ENCODE measurements at places on chromosomes 11 and 22.

GRCh38 chr11:43397251-43397650, 38.5 kb downstream of the TTC17 start:
- DNase-seq: no peak

- no peak for DNase-seq
Measured at GRCh38 chr11:93668171-93668570, 6.7 kb downstream of the CEP295 start.

DNA sequence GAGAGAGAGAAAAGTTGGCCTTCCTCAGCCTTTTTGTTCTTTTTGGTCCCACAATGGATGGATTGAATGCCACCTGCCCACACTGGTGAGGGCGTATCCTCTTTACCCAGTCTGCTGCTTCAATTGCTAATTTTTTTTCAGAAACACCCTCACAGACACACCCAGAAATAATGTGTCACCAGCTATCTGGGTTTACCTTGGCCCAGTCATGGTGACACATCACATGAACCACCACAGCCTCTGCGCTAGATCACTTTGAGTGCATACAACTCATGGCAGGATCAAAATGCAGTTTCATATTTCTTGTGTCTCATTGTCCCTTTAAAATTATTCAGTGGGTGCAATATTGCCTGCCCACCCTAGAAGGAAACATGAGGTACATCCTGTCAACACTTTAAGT, 63.3 kb downstream of the ADAMTS15 start:
- no peak for DNase-seq

DNA sequence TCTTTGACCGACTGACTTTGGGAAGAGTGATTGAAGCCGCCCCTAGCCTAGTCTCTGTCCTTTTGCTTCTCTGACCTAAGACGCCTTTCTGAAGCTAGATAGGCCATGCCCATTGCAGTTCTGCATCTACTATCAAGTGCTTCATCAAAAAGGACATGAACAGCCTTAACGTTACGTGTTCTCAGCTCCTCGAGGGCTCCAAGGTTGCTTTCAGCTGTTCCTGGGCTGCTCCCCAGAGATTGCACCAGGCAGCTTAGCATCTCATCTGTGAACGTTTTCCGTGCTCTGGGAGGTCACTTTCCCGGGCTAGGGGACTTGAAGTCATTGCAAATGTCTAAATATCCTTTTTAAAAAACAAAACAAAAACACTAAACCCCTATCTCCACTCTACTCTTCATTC, 13.9 kb downstream of the MICAL2 start:
- no peak for DNase-seq

DNA sequence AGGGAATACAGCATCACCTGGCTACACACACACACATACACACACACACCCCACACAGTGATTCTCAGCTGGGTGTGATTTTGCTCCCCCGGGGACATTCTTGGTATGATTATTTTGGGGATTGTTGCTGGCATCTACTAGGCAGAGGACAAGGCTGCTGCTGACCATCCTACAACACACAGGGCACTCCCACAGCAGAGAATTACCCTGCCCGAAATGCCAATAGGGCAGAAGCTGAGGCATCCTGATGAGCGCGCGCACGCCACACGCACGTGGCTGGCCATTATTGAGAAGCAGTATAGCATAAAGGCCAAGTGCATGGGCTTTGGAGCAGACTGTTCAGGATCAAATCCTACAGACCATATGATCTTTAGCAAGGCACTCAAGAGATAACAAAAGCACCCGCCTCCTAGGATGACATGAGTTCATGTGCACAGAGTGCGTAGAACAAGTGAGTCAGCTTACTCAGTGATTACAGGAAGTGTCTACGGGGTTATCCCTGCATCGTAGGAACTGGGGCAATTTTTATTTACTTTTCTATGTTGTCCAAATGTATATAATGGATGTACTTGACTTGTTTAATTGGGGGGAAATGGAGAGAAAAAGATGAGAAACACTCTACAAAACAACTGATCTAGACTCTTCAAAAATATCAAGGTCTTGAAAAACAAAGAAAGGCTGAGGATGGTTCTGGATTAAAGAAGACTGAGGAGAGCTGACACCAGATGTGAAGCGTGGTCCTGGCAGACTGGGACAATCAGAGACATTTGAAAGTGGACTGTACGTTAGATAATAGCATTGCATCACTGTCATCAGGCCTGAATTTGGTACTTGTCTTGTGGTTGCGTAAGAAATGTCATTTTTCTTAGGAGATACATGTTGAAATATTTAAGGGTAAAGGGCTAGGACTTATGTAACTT, 7.2 kb upstream of the EHD1 start:
- DNase-seq: peak; percentile 94

DNA sequence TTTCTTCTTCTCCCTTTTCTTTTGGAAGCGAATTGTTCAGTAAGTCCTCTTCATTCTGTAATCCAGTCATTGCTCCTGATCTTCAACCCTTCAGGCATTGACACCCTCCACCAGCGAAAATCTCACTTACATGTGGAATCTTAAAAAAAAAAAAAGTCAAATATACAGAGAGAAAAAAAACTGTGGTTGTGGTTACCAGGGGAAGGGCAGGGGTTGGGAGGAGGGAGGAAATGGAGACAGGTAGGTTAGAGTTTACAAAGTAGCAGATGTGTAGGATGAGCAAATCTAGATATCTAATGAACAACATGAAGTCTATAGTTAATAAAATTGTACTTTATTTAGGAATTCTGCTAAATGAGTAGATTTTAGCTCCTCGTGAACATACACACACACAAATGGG, 17.7 kb upstream of the TMEM123 start:
- no peak for DNase-seq

GRCh38 chr11:73380897-73381410, 4.8 kb downstream of the RELT start:
- no peak for DNase-seq

- peak; percentile 19 for DNase-seq
Measured at GRCh38 chr11:125224391-125225021, 60.0 kb downstream of the PKNOX2 start.

- no peak for DNase-seq
Measured at GRCh38 chr11:106322106-106322505, 244.6 kb downstream of the AASDHPPT start.

GRCh38 chr22:19579115-19579811, 55.1 kb upstream of the CLDN5 start:
- DNase-seq: peak; percentile 59

DNA sequence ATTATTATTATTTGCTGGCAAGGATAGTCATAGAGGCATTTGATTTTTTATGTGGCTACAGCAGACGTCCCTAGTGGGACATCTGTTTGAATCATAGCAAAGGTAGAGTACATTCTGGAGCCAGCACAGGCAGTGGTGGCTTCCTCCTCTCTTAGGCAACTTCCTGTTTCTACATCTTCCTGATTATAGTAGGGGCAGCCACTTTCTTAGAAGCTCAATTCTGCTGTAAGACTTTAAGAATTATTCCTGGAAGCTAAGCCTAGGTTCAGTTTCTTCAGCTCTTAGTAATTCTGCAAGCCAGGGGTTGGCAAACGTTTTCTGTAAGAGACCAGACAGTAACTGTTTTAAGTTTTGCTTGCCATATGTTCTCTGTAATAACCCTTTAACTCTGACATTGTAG, 129.3 kb upstream of the TENM4 start:
- DNase-seq: peak; percentile 69

- DNase-seq: no peak
Measured at GRCh38 chr11:32358729-32359128, 76.6 kb downstream of the WT1 start.

Measured in hematopoietic multipotent progenitor cell treated with erythropoietin and hydrocortisone succinate and interleukin-3 and kit ligand, for 4 days (in vitro differentiated cells).